A549 treated with ZK216348 at 1 μM for 4 hours (cell line): ENCODE measurements at places on chromosomes 5 and 9. TPM values are rescaled to one million over a fixed set of nuclear protein-coding genes. Genes with fewer than 3 reads are reported as not detected.

DBH gene
- total RNA-seq: not detected in 5 replicates

ZNF474 gene
- 0.12 to 0.49 TPM (median 0.31 TPM) in 4 of 5 replicates, not detected in the other for total RNA-seq

FEM1C gene
- 3.3 to 7.6 TPM (median 7.1 TPM) in 5 replicates for total RNA-seq

DNAJA1 gene
- 244 to 280 TPM (median 273 TPM) in 5 replicates for total RNA-seq

CCL27 gene
- total RNA-seq: 0.25 to 0.94 TPM (median 0.34 TPM) in 3 of 5 replicates, not detected in the others

FOXD4L3 gene
- 0.25 TPM in 1 of 5 replicates, not detected in the others for total RNA-seq

SLC36A3 gene
- not detected in 5 replicates for total RNA-seq

PCDHGA5 gene
- 0.09 to 0.21 TPM (median 0.18 TPM) in 5 replicates for total RNA-seq

INIP gene
- total RNA-seq: 14.1 to 21.5 TPM (median 16.5 TPM) in 5 replicates

SV2C gene
- total RNA-seq: 0.01 to 0.02 TPM in 2 of 5 replicates, not detected in the others

NDUFS6 gene
- 109 to 141 TPM (median 119 TPM) in 5 replicates for total RNA-seq

ZNF454 gene
- not detected in 5 replicates for total RNA-seq

INSL4 gene
- 13.6 to 17.0 TPM (median 16.2 TPM) in 5 replicates for total RNA-seq

NAIP gene
- total RNA-seq: 0.39 to 0.72 TPM (median 0.56 TPM) in 5 replicates

TEX10 gene
- 25.2 to 31.0 TPM (median 26.5 TPM) in 5 replicates for total RNA-seq

CD14 gene
- total RNA-seq: 3.0 to 5.1 TPM (median 4.5 TPM) in 5 replicates

SPINK1 gene
- total RNA-seq: 0.55 to 1.0 TPM (median 0.99 TPM) in 5 replicates

PIP5KL1 gene
- 0.75 to 2.7 TPM (median 2.0 TPM) in 5 replicates for total RNA-seq

ECSCR gene
- total RNA-seq: not detected in 5 replicates

PLAC8L1 gene
- total RNA-seq: 0.34 to 0.75 TPM (median 0.70 TPM) in 3 of 5 replicates, not detected in the others

SLC4A9 gene
- 0.33 TPM in 1 of 5 replicates, not detected in the others for total RNA-seq

ISL1 gene
- total RNA-seq: 0.08 TPM in 2 of 5 replicates, not detected in the others

LCN9 gene
- not detected in 5 replicates for total RNA-seq
